ENCODE measurements at places on chromosomes 7 and 10. TPM values are rescaled to one million over a fixed set of nuclear protein-coding genes. Genes with fewer than 3 reads are reported as not detected.

GRCh38 chr10:58180666-58181065, 87.0 kb downstream of the IPMK start:
- no peak for DNase-seq

The CPA2 gene
- 1.1 TPM for total RNA-seq

DNA sequence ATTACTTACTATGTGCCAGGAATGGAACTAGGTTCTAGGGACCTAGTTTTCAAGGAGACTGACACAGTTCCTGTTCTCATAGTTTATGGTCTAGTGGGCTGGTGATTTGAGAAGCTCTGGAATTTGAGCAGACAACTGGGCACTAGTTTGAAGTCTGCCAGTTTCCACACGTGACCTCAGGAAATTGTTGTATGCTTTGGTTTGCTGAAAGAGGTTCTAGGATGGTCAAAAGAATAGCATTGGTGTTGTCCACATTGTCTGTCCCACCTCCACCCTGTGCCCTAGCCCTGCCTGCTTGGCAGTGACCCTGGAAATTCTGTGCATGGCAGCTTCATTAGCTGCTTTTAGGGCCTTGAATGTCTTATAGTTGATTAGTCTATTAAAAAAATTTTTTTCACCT, 28.7 kb downstream of the GBF1 start:
- DNase-seq: no peak

The ST8SIA6 gene
- 8.3 TPM for total RNA-seq

DNA sequence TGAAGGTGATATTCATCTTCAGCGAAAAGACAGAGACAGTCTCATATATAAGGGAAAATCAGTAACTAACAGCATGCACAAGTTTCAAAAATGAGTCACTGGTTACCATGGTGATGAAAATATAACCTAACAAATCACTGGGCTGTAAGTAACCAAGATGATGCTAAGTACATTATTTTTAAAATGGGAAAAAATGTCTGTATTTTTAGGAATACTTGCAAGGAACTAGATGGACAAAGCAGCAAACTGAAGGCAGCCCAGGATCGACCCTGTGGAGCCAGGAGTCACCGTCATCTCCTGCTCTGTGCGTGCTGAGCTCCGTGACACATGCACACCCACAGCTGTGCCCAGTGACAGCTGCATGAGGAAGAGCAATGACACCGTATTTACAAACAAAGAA, 137.3 kb downstream of the ELMO1 start:
- DNase-seq: peak; percentile 44

GRCh38 chr10:89494575-89494974, 40.8 kb downstream of the SLC16A12 start:
- no peak for DNase-seq

The CD36 gene
- 157 TPM for total RNA-seq

GRCh38 chr7:69334701-69335100, 263.6 kb upstream of the AUTS2 start:
- no peak for DNase-seq

GRCh38 chr7:88363869-88364268, 57.2 kb upstream of the STEAP4 start:
- no peak for DNase-seq

DNA sequence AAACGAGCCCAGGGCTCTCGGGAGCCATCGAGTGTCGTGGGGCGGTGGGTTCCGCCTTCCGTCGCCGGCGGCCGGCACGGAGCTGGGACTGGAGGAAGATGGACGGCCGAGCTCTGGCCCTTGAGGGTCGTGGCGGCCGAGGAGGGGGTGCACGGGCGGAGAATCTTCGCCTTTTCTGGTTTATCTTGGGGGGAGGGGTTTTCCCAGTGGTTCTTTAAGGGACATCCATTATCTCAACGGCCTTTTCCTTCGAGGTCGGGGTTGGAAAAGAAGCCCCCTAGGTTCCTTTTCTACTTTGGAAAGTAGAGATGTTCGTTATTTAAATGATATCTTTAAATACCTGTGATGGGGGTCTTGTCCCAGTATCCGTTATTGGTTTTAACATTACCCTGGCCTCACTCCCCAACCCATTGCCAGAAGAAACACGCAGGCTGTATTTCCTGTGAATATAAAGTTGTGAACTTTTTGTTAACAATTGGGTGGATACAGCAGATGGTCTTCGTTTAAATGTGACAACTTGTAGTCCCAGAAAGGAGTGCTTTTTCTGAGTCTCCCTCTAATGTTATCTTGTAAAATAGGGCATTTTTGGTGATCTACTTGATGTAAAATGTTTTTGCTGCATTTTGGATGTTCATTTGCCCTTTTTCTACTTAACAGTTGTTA, 765 bp downstream of the CCAR1 start:
- no peak for DNase-seq

DNA sequence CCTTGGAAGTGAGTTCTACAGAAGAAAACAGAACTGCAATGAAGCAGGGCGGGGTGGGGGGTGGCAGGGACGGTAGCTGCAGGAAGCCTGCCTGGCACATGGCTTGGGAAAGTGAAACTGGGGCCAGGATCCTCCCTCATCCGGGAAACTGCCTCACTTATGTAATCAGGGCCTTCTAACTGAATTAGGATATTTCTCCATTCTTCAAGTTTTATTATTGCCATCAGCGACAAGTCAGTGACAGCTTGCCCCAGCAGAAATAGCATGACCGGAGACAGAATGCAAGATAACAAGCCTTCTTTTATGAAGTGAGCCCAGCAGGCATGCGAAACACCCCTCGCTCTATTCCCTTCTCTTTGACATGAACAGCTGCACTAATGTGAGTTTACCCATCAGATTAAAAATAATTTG, 77.5 kb upstream of the CACUL1 start:
- DNase-seq: no peak

DNA sequence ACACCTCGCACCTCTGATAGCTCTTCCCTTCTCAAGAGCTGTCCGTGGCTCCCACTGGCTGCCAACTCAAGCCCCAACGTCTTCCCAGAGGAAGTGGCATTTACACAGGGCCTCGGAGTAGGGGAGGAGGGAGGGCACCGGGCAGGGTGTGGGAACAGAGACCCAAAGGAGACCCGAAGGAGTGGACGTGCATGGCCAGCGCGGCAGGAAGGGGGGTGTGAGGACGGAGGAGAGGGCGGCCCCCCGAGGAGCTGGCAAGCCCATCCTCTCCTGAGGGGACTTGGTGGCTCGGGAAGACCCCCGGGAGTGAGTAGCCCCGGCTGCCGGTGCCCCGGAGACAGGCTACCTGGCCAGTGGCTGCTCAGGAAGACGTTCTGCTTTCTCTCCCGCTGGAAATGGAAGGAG, 85.9 kb downstream of the FOXL3 start:
- peak; percentile 74 for DNase-seq

GRCh38 chr7:98909487-98909886, 31.2 kb downstream of the TRRAP start:
- no peak for DNase-seq

DNA sequence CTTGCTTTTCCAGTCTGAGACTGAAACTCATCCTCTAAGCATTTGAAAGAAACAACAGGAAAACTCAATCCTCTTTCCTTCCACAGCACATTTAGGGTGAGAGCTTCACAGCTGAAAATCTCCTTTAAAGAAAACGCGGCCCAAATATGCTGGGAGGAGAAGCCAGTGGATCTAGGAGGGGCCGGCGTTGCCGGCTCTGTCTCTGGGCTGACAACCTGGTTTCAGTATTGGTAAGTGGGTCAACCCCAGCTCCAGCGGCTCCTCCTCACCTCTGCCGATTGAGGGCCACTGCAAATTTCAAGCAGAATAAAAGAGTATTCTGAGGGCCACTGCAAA, 75.3 kb upstream of the CPXM2 start:
- DNase-seq: no peak

The C10orf105 gene
- total RNA-seq: 0.44 TPM

DNA sequence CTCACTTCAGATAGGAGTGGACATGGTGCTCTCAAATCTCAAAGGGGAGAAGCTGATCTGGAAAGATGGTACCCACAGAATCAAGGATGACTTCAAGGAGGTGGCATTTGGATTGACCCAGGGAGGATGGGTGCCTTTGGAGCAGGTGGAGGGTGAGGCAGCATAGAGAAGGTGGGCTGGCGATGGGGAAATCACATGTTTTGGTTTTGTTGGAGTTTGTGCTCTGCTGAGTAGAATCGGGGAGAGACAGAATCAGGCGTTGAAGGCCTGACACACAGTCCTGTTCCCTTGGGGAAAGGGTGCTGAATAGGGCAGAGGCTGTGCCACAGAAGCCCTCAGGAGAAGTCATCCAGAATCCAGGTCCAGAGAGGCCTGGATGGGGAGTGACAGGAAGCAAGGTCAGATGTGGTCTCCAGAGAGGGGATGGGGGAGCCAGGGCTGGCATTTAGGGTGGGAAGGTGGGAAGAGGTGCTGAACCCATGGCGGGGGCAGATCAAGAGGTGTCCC, 291.1 kb downstream of the GLRX3 start:
- DNase-seq: no peak

- DNase-seq: no peak
These were observed 4.8 kb downstream of the DOCK4 start for GRCh38 chr7:112201411-112201810.

DNA sequence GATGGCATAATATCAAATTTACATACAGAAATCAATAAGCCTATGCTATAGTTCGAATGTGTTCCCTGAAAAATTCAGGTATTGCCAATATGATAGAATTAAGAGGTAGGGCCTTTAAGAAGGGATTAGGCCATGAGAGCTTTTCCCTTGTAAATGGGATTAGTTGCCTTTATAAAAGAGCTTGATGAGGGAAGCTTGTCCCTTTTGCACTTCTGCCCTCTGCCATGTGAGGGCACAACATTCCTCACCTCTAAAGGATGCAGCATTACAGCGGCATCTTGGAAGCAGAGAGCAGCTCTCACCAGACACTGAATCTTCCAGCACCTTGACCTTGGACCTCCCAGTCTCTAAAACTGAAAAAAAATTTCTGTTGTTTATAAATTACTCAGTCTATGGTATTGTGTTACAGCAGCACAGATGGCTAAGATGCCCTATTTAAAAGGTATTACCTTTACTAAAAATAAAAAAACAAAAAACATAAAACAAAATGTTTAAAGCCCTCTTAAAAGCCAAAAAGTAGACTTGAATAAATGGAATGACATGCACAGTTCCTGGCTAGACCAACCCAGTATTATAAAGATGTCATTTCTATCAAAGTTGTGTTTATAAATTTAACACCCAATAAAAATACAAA, 909.6 kb downstream of the REEP3 start:
- no peak for DNase-seq

GRCh38 chr7:1668396-1669063, 1.5 kb upstream of the ELFN1 start:
- DNase-seq: peak; percentile 80

GRCh38 chr7:749140-749551, 22.1 kb upstream of the PRKAR1B start:
- DNase-seq: no peak

DNA sequence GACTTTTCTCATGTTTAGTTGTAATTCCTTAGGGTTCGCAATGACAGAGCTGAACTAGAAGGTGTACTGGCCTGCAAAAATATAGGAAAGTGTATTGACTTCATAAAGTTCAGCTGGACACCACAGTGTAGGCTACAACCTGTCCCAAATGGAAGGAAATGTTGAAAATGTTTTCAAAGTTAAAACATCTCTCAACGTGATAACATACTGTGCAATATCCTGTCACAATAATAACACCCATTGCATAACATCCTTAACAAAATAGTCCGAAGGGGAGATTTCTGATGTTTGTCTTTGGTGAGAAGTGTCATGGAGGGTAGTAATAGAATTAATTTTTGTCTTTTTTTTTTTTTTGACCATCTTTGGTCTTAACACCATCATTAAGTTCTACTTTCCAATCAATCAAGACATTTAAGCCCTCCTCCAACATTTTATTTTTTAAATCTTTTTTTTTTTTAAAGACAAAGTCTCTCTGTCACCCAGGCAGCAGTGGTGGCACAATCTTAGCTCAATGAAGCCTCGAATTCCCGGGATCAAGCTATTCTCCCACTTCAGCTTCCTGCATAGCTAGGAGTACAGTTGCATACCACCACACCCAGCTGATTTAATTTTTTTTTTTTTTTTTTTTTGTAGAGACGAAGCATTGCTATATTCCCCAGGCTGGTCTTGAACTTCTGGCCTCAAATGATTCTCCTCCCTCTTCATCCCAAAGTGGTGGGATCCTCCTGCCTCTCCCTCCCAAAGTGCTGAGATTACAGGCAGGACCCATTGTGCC, 45.7 kb downstream of the DYNC1I1 start:
- DNase-seq: no peak

DNA sequence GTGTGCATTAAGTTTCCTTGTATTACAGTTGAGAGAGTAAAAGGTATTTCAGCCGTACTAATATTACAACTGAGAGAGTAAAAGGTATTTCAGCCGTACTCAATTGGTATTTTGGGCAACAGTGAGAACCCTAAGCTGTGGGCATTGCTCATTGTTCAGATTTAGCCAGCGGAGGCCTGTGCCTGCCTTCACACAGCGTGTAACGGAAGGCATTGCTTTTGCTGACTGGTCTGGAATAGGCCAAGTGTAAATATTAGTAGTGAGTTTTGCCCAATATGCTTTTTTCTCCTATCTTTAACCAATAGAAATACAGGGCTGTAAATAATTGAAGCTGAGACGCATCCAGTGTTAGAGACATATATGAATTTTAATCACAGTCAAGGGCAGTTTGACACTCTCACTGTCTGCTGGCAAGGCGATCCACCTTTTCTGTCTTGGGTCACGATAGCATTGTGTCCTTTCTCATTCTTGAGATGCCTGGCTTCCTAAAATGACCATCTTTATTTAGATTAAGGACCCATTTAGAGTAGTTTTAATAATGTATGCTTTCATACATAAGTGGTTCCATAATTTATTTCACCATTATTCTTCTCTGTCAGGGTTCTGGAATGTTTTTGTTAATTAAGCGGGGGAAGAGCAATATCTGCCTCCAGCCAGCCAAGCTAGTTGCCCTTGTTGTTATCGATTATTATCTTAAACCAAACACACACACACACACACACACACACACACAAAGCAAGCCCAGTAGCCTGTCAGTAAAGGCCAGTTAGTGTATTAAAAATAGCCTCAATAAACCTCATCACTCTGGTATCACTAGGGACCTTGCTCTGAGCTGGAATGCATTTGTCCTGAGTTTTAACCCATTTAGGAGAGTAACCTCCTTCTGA, 130.7 kb downstream of the CELF2 start:
- DNase-seq: no peak

- no peak for DNase-seq
These were observed 8.4 kb downstream of the BNIP3 start for GRCh38 chr10:131973160-131973951.

- DNase-seq: no peak
These were observed 208.6 kb upstream of the CCDC6 start for GRCh38 chr10:60114765-60115586.

DNA sequence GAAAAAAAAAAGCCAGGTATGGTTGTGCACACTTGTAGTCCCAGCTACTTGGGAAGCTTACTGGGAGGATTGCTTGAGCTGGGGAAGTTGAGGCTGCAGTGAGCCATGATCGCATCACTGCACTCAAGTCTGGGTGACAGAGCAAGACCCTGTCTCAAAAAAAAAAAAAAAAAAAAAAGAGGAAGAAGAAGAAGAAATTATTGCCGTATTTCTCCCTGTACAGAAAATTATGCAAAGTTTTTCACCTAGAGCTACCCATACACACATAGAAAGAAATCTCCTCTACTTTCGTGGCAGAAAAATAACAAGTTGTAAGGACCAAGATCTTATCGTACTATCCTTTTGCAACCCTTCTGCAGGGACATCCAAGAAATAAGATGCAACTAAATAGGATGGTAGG, 25.5 kb downstream of the AKR1B1 start:
- no peak for DNase-seq

GRCh38 chr10:15209827-15210509, 41.5 kb upstream of the NMT2 start:
- DNase-seq: peak; percentile 73

All from upper lobe of left lung (tissue), 6 donors.